ENCODE measurements at places on chromosomes 5 and 9.

DNA sequence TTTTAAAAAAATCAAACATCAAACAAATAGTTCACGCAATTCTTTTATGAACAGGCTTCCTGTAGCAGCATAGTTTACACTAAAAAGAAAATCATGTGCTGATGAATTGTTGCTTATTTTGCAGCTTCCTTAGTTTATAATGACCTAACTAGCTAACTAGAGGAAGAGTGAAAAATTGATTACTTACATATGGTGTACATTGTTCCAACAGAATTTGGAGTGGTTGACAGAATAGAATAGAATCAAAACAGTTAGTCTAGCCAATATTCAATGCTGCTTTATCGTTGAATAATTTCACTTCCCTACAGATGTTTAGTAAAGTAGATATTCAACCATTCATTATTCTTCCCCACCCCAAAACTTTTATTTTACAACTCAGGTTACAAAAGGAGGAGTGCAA is 4.2 kb downstream of the NMUR2 start:
- no peak for DNase-seq

DNA sequence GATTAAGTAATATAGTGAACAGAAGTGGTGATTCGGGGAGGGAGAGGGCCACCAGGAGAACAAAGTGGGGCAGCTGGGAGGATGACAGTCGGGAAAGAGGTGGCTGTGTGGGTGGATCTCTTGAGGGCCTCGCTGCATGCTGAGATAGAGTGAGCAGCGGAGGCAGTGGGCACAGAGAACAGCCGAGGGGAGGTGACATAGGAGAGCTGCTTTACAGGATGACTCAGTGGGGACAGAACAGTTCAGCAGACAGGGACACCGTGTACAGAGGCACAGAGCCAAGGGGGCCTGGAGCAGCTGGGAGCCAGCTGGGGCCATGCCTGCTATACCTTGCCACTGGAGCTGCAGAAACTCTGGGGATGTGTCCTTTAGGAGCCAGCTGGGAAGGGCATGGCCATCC is 273.9 kb downstream of the GADD45G start:
- no peak for DNase-seq

- no peak for DNase-seq
Measured at GRCh38 chr5:322281-322941, 897 bp downstream of the AHRR start.

DNA sequence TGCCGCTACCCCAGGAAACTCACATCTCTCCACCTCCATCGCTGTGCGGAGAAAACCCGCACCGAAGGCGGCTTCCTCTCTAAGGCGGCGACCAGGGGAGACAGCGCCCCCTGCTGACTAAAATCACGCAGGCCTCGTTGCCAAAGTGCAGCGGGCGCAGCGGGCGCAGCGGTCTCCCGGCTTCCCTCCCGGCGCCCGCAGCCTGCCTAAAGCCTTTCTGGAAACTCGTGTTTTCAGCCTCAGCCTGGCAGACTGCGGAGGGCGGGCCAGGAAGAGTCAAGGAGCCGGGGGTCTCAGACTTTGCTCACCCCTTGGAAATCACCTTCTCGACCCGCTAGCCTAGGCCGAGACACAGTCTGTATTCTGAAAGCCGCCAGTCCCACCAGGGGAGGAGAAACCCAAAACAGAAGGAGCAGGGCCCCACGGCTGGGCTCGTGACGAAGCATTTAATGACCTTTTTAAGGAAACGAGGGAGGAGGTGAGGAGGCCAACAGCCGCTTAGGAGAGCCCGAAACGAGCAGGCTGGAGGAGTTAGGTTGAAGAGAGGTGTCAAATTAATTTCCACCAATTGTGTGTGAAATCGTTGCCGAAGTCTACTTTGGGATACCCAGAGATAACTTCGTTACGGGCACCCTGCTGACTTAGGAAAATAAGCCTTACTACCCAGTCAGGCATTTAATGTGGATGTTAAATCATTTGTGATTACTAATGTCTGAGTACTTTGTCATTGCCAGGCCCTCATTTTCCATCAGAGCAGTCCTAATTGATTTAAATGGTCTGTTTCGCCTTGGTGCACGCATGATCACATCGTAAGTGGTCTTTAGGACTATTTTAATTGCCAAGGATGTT is 7.3 kb upstream of the FOXB2 start:
- peak; percentile 38 for DNase-seq

DNA sequence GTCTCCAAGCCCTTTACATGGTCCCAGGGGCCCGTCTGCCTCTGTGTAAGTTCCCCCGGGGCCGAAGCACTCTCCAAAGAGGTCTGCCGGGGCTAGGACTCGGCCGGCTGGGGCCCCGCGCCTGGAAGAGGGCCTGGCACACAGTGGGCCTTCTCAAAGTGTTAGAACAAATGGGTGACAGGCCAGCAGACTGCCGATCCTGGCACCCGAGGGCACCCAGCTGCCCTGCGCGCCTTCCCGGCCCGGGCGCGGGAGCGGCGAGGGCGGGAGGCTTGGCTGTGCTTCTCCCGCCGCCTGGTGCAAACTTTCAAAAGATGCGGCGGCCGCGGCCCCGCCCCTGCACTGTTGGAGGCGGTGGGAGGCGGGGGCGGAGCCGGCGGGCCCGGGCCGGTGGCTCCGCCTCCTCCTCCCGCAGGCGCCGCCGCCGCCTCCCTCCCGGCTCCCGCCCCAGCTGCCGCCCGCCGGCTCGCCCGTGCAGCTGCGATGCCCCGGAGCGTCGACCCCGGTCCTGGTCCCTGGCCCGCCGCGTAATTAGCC is at the start of gene NEURL1B:
TSS of gene NEURL1B (plus strand) at position 442 of the 537 bp plus-strand sequence. CDS start 144 bp downstream, outside the sequence.
- DNase-seq: peak; percentile 46

GRCh38 chr5:139698490-139699146 is 50.5 kb downstream of the CXXC5 start:
- DNase-seq: no peak

DNA sequence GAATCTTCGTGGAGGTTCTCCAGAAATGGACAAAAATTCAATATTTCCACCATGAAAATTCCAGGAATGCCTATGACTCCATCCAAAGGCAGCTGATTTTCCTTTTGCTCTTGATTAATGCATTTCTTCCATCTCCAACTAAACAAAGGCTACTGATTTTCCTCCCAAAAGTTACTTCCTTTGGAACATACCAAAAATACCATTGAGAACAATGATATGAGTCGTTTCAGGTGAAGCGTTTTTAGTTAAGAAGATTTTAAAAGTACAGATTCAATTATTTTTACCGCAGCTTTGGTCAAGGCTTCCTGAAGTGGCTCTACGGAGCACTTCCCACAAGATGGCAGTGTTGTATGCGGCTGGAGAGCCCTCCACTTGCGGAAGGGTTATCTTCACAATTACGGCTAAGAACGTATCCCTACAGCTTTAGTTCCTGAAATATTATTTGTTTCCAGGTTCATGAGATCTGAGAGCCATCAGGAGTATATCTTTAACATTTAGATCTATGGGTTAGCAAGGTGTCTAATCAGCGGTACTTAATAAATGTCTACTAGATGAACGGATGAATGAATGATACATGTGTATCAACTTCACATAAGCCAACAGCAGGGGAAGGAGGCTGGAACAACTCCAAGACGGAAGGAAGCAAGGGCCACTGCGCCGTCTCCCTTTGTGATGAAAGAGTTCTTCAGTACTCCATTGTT is 35.9 kb upstream of the ARSB start:
- peak; percentile 25 for DNase-seq

- DNase-seq: no peak
Measured at GRCh38 chr9:81370096-81370495, 319.3 kb downstream of the TLE1 start.

DNA sequence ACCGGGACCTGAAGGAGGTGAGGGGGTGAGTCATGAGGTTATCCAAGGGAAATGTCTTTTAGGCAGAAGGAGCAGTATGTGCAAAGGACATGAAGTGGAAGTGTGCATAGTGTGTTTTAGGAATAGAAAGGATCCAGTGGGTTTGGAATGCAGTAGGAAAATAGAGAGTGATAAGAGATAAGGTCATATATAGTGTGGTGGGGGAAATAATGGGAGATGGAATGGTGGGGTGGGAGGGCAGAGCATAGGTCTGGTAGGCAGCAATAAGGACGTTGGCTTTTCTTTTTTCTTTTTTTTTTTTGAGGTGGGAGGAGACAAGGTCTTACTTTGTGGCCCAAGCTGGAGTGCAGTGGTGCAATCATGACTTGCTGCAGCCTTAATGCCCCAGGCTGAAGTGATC is 17.8 kb downstream of the SNX24 start:
- no peak for DNase-seq

GRCh38 chr9:98075332-98075805 is 18.8 kb downstream of the NANS start:
- peak; percentile 23 for DNase-seq

- DNase-seq: no peak
Measured at GRCh38 chr5:54315736-54316528, 5.6 kb upstream of the ARL15 start.

DNA sequence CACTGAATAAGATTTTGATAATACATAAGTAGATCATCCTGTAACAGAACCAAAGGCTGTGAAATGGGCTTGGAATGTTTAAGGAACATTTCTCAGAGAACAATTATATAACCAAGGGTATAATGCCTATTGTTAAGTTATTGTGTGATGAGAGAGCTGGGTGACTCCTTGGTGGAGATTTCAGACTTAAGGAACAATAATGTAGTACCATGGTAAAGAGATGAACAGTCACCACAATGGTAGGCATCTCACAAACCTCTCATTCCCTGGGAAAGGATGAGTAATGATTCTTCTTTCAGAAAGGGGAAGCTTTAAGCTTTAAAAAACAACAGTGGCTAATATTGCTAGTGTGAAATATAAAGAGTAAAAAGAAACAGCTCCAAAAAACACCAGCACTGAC is 147.4 kb downstream of the TRIM36 start:
- DNase-seq: no peak

DNA sequence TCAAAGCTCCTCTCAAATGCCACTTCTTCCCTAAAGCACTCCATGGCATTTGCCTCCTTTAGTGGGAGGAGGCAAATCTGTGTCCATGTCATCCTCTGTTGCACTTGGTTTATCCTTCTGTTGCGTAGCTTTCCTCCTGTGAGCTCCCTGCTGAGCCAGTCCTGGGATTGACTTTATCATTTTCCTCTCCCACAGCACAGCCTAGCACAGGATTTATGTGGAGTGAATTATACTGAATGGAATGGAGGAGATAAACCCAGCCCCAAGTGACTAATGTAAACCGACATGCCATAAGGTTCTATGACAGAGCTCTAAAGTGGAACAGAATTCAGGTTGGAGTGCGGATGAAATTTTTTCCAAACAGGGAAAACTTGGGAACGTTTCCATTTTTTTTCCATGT is 26.4 kb upstream of the TOMM5 start:
- DNase-seq: no peak

DNA sequence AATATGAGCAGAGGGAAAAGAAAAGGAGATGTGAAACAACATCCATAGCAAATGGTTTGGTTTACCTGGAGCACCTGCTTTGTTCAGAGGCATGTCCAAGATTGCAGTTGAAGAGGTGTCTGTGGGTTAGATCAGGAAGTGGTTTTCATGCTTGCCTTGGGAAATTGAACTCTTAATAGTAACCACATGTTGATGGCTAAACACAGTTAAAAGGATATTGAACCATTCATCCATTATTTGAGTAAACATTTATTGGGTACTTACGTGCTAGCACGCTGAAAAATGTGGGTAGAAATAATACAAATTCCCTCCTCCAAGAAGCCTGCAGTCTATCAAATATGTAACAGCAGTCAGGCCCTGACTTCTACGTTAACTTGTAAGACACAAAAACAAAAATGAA is 235.7 kb upstream of the TNC start:
- no peak for DNase-seq

- no peak for DNase-seq
Measured at GRCh38 chr5:178322736-178323540, 90.3 kb upstream of the PHYKPL start.

GRCh38 chr9:124771867-124772679 is 962 bp upstream of the NR6A1 start:
- DNase-seq: no peak

DNA sequence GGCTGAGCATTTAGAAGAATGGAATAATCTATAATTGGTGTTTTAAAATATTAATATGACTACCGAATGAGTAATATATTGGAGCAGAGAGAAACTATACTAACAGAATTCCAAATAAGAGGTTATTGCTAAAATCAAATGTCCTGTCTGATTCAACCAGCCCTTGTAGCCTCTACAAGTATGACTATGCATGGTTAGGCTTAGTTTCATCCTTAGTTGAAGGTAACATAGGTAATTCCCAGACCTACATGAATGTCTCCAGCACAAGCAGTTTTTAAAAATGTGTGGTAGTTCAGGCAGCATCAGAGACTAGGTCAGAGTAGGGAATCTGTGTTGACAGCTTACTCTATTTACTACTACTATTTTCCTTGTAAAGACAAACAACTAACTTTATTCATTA is 51.7 kb upstream of the SLC27A6 start:
- no peak for DNase-seq

- no peak for DNase-seq
Measured at GRCh38 chr5:50969151-50970031, 303.0 kb downstream of the PARP8 start.

GRCh38 chr9:125679597-125680189 is 27.3 kb downstream of the MAPKAP1 start:
- no peak for DNase-seq

DNA sequence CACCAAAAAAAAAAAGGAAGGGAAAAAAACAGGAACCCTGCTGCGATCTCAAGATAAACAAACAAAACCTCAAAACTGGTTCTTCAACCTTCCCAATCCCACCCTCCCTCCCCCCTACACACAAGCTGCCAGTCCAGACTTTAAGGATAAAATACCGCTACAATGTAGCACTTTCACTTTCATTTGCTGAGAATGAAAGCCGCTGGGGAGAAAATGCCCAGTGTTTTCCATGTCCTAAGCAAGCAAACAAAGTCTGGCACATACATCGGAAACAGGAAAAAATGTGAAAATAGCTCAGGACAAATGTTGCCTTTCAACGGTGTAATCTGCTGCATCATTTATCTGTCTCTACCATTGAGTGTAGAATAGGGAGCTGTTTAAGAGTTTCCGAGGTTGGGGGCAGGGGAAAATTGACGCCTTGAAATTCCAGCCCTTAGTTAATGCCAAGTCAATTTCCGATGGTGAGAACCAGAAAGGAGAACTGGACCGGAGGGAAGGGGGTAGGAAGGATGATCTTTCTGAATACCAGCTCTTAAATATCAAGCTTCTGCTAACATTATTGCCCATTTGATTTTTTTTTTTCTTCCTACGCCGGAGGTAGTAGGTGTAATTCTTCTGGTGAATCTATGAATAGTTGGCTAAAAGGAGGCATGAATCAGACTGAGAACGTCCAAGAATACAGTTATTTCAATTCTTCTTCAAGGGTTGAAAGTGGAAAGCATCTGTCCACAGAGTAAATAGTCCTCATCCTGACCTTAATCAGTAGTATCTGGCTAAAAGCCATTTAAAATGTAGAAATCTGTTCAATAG is 1.2 kb upstream of the ADAMTS6 start:
- no peak for DNase-seq

- no peak for DNase-seq
Measured at GRCh38 chr9:8863886-8864544, 1064.4 kb upstream of the DMAC1 start.

All from stimulated activated CD4-positive, alpha-beta T cell treated with anti-CD3 and anti-CD28 coated beads, Interleukin-4, amount 100 ng/mL, for 4 hours (primary cell).